ENCODE measurements at places on chromosomes 11 and 22.
A peak's percentile ranks its signal among the peaks of the same experiment; 100 is the strongest.

- no peak for DNase-seq
Measured at GRCh38 chr22:46280999-46281623, 13.3 kb downstream of the TTC38 start.

- DNase-seq: no peak
Measured at GRCh38 chr22:33431300-33431699, 373.1 kb upstream of the SYN3 start.

- no peak for DNase-seq
Measured at GRCh38 chr11:120599816-120600420, 88.4 kb downstream of the GRIK4 start.

- DNase-seq: no peak
Measured at GRCh38 chr11:32162351-32162750, 71.5 kb downstream of the RCN1 start.

DNA sequence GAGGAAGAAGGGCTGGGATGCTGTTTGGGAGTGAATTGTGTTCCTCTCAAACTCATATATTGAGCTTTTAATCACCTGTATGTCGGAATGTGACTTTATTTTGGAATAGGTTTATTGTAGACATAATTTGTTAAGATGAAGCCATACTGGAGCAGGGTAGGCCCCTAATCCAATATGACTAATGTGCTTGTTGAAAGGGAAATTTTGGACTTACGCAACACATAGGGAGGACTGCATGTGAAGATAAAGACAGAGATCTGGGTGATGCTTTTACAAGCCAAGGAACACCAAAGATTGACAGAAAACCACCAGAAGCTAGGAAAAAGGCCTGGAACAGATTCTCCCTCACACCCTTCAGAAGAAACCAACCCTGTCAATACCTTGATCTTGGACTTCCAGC, 43.2 kb upstream of the OVCH2 start:
- DNase-seq: no peak

DNA sequence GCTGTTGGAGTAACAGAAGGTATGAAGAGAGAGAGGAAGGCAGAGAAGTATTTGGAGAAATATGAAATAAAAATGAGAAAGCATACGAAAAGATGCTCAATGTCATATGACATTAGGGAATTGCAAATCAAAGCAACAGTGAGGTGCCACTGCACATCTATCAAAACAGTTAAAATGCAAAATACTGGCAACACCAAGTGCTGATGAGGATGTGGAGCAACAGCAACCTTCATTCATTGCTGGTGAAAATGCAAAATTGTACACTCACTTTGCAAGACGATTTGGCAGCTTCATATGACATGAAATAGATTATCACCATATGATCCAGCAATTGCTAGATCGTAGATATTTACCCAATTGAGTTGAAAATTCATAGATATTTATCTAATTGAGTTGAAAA, 9.4 kb upstream of the SPDYC start:
- DNase-seq: no peak

GRCh38 chr22:37178350-37179125, 9.5 kb downstream of the C1QTNF6 start:
- no peak for DNase-seq

- DNase-seq: no peak
Measured at GRCh38 chr11:67255864-67256263, 10.4 kb upstream of the GRK2 start.

DNA sequence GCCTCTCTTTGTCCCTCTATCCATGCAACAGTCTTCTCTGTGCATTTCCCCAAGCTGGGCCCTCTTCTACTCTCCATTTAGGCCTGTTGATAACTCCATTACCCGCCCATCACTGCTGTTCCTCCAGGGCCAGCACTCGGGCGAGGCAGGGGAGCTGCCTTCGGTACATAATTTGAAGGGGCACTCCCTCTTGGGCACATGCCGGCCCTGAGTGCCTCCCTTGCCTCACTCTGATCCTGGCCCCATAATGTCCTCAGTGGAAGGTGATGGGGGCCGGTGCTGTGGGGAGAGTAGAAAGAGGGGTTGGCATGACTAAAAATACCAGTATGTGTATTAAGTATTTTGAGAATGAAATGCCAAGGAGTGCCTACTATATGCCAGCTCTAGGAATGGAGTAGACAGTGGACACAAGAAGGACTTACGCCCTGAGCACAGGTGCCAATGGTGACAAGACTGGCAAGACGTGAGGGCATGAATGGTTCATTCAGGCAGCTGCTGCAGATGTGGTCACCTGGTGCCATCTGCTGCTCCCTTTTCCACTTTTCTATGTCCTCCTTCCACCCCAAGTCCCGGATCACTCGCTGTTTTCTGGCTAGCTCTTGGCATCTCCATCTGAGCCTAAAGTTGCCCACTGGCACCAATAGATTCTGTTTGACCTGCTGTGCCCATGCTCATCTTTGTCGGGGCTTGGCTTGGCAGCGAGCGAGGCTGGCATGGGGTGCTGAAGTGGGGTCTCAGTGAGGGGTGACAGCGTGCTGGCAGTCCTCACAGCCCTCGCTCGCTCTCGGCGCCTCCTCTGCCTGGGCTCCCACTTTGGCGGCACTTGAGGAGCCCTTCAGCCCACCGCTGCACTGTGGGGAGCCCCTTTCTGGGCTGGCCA, 22.6 kb downstream of the TMEM218 start:
- no peak for DNase-seq

GRCh38 chr11:67265633-67266448, 432 bp upstream of the GRK2 start:
- peak; percentile 64 for DNase-seq

DNA sequence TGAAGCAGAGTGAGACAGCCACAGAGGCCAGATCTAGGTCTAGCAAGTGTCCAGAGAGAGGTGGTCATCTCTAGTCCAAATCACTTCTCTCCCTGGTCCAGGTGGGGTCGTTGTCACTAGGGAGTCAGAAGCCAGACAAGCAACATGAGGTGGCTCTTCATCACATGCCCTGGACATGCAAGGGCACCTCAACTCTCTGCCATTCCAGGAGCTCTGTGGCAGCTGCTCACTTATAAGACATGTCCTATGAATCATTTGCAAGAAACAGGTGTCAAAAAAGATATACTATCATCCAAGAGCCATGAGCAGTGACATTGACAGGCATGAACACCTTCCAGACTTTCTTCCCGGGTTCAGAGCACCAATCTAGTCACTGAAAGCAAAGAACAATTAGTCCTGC, 130.8 kb downstream of the GALNT18 start:
- DNase-seq: no peak

Measured in stimulated activated CD4-positive, alpha-beta T cell treated with anti-CD3 and anti-CD28 coated beads, Interleukin-12 subunit alpha, Interleukin-12 subunit beta, amount 100 ng/mL, for 24 hours (primary cell).